ENCODE measurements at places on chromosomes 1 and 21. TPM values are rescaled to one million over a fixed set of nuclear protein-coding genes. Genes with fewer than 3 reads are reported as not detected.

The OR6N1 gene
- not detected for total RNA-seq

The CCDC181 gene
- 8.5 TPM for total RNA-seq

The OR2T29 gene
- not detected for total RNA-seq

The RCC2 gene
- 114 TPM for total RNA-seq

DNA sequence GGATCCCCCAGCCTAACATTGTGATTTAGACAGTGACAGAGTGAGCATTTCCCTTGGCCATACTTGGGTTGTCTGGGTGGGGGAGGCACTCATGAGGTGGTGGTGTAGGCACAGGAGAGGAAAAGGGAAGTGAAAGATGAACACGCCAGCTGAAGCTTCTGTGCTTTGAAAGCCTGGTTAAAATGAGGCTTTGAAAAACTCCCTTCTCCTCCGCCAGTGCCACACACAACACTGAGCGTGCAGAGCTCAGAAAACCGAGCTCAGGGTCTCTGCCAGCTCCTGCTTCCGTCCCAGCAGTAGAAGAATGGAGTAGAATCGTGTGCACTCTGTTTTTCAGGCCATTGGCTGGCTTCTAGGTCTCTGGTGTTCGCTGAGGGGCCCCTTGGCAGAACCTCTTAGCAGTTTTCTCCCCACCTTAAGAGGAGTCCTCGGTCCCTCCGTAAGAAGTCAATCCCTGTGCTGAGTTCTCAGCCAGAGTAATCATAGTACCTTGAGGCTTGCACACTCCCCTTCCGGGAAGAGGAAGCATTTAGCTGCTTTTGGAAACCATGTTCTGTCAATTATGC is 12.9 kb downstream of the PLEKHM2 start:
- DNase-seq: no peak

DNA sequence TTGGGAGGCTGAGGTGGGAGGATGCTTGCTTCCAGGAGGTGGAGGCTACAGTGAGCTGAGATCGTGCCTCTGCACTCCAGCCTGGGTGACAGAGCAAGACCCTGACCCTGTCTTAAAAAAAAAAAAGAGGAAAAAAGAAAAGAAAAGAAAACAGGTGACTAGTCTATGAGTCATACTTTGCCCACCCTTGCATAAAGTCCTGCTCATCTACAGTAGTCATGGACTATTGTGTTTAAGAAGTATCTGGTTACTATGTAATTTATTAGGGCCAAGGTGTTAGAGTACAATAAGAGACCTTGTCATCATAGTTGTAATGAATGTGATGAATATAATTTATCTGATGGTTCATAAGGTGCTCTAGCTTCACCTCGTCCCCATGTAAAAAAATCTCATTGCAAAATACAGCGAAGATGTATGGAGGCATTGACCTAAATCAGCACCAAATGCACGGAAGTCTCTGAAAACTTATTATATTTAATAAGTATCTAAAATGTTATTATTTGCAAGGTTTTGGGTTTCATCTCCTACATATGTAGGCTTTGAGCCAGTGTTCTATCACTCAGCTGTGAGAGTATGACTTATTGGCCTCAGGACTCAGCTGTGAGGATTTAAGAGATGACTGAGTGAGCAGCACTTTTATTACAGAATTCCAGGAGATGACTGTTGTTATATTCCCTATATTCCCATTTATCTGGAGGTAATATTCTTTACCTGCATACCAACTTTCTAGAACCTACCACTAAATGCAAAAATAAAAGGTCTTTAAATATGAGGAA is 19.9 kb upstream of the KCNJ6 start:
- peak; percentile 28 for DNase-seq

- no peak for DNase-seq
These were observed 3.1 kb upstream of the EGLN1 start for GRCh38 chr1:231424950-231425805.

The TNN gene
- total RNA-seq: not detected

DNA sequence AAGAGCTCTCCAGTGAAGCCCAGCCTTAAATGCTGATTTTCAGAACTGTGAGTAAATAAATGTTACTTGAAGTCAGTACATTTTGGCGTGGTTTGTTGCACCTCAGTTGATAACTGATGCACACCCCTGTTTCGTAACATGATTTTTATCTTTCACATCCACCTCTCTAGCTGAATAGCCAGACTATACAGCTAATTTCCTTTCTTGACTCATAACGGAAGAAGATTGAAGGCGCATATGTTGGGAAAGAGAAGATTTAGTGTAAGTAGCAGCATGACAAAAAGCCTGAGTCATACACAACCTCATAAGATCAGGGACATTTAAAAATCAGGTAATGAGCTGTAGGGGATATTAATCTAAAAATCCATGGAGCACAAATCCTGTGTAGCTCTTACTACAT is 716.2 kb upstream of the ZP4 start:
- peak; percentile 51 for DNase-seq

The AMPD1 gene
- not detected for total RNA-seq

GRCh38 chr1:1426496-1427105 is 5.5 kb upstream of the ANKRD65 start:
- no peak for DNase-seq

DNA sequence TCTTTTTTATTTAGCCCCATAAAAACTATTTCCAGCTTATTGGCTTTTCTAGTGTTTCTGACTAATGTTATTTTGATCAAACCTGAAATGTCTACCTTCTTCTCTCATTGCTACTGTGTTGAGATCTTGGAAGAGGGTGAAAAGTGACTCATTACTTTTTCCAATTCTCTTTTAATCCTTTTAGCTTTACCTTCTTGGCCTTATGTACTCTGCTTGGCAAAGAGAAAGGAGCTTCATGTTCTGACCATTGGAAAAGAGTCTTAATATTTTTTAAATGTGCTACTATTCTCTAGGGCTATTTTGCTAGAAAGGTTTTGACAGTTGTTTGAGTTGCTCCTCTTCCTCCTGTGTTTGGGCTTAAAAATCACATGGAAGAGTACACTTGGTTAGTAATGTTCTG is 97.8 kb upstream of the CHODL start:
- no peak for DNase-seq

DNA sequence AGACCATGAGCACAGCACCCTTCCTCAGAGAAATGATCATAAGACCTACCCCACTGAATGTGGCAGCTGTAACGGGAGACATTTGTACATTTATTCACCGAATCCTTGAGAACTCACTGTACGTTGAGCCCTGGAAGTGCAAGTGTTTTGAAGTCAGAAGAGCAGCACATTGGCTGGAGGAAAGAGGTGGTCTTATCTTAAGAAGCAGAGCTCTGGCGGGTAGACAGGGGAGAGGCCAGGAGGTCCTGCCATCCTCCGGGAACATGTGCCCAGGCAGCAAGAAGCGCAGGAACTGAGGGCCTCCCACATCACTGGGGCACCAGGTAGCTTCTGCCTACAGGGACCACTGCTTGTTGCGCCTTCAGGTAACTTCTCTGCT is 169.2 kb upstream of the IRF2BP2 start:
- DNase-seq: no peak
